Central memory CD4-positive, alpha-beta T cell (primary cell): ENCODE measurements at places on chromosomes 5 and 9.

- DNase-seq, result no peak
Measured at GRCh38 chr9:18324928-18325745, 148.8 kb upstream of the ADAMTSL1 start.

DNA sequence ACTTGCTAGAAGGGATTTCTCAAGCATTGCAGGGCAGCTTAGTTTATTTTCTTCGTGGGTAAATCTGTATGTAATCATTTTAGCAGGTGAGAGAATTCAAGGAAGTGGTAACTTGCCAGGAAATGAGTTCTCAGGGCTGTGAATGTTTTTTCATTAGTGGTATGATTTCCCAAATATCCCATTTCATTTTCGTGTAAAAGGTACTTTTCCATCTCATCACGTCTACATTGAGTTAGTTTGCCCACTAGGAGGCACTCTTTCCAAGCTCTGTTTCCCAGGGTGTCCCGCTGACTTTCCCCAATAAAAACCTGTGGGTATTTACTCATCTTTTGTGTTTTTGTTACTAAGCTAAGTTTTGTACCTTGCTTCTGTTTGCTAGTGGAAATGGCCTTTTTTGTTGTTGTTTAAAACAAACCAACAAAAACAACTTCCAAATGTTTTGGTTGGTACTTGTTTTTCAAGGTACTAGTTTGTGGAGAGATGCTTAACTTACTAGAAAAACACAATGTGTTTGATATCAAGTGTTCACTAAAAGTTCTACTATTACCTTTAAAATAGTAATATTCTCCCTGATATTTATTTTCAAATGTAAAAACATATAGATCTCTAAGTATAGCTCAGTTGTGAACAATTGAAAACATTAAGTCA lies 373.6 kb downstream of the ADGRV1 start:
- DNase-seq, result peak; percentile 16

DNA sequence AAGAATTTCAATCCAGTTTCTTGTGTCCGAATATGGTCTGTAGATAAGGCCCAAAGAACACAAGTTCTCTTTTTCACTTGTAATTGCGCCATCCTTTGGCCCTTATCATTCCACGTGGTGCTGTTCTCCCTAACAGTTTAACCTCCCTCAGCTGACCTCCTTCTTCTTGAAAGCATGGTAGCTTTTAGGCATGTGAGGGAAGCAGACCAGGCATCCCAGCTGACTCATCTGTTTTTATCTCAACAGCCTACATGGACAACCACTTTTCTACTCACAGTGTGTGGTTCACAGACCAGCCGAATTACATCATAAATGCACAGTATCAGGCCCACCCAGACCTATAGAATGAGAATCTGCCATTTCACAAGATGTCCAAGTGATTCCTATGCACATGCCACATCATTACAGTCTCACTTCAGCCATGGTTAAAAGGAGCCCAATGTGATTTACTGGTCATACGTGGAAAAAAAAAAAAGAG lies 26.9 kb upstream of the PLIN2 start:
- DNase-seq, result no peak

DNA sequence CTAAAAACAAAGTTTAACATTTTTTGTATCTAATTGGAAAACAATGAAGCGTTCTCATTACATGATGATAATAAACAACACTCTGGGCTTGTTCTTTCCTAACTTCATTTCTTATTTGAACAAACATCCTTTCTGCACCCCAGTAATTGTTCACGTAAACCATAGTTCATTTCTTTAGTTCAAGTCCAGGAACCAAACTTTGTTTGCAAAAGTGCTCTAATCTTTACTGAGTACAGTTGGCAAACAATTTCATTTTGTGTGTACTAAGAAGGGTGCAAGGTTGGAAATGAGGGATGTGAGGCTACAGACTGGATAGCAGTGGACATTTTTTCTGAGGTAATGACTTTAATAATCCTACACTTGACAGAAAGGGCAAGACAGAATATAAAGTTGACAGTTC lies 113.5 kb downstream of the NREP start:
- DNase-seq, result no peak

GRCh38 chr9:4553951-4554381 lies 63.7 kb downstream of the SLC1A1 start:
- DNase-seq, result no peak

GRCh38 chr5:173717959-173718358 lies 101.5 kb upstream of the BOD1 start:
- no peak for DNase-seq

- DNase-seq, result no peak
Measured at GRCh38 chr9:35856882-35857281, 13.3 kb downstream of the OR13J1 start.

- DNase-seq, result no peak
Measured at GRCh38 chr9:87585123-87585855, 87.6 kb downstream of the DAPK1 start.

- DNase-seq, result no peak
Measured at GRCh38 chr9:113737517-113738271, 138.4 kb upstream of the ZNF618 start.
